ENCODE measurements at places on chromosomes 12 and 14. TPM values are rescaled to one million over a fixed set of nuclear protein-coding genes. Genes with fewer than 3 reads are reported as not detected.

TNFAIP2 gene
- 14.8 TPM for total RNA-seq

CCDC177 gene
- total RNA-seq: not detected

ART4 gene
- 0.95 TPM for total RNA-seq

PLEKHD1 gene
- total RNA-seq: 0.04 TPM

E2F7 gene
- total RNA-seq: not detected

ZFYVE26 gene
- total RNA-seq: 26.3 TPM

SLC25A47 gene
- 0.46 TPM for total RNA-seq

IL26 gene
- total RNA-seq: not detected

CDKN1B gene
- 43.6 TPM for total RNA-seq

NFATC4 gene
- 6.0 TPM for total RNA-seq

PTPN21 gene
- 6.7 TPM for total RNA-seq

NPAS3 gene
- not detected for total RNA-seq

CSRP2 gene
- 24.2 TPM for total RNA-seq

DYRK2 gene
- total RNA-seq: 15.3 TPM
